ENCODE measurements at places on chromosomes 16 and 17.

- no peak for DNase-seq
Observed at GRCh38 chr16:50555952-50556673, 7.9 kb downstream of the NKD1 start.

- no peak for DNase-seq
Observed at GRCh38 chr16:5166486-5166885, 68.9 kb upstream of the EEF2KMT start.

DNA sequence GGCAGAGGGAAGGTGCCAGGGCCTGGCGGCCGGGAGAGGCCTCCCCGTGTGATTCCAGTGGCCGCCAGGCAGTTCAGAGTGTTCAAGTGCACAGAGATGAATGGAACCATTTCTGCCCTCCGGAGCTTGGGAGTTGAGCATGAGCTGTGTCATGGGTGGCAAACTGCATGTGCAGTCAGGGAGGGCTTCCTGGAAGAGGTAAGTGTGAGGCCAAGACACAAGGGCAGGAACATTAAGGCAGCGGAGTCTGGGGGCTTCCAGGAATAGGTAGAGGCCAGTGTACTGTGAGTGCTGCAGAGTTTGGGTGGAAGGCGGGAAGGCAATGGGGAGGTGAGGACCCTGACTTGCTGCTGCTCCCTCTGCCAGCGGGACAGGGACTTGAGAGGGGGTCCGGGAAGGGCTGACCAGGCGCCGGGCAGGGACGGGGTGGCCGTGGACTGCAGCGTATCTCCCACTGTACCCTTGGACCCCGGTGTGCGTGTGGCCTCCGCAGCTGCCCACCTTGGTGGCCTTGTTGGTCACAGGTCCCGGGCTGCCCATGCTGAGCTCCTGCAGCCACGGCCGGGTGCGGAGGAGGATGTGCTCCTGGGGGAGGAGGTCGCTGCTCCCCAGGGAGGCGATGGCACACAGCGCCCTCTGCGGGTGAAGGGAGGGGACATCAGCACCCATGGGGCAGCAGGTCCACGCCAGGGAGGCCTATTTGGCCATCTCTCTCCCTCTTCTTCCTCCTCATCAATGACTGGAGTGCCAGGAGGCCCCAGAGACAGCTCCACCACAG is 7.5 kb upstream of the CEP131 start:
- DNase-seq, result no peak

GRCh38 chr17:2723505-2723996 is 12.0 kb upstream of the CLUH start:
- no peak for DNase-seq

DNA sequence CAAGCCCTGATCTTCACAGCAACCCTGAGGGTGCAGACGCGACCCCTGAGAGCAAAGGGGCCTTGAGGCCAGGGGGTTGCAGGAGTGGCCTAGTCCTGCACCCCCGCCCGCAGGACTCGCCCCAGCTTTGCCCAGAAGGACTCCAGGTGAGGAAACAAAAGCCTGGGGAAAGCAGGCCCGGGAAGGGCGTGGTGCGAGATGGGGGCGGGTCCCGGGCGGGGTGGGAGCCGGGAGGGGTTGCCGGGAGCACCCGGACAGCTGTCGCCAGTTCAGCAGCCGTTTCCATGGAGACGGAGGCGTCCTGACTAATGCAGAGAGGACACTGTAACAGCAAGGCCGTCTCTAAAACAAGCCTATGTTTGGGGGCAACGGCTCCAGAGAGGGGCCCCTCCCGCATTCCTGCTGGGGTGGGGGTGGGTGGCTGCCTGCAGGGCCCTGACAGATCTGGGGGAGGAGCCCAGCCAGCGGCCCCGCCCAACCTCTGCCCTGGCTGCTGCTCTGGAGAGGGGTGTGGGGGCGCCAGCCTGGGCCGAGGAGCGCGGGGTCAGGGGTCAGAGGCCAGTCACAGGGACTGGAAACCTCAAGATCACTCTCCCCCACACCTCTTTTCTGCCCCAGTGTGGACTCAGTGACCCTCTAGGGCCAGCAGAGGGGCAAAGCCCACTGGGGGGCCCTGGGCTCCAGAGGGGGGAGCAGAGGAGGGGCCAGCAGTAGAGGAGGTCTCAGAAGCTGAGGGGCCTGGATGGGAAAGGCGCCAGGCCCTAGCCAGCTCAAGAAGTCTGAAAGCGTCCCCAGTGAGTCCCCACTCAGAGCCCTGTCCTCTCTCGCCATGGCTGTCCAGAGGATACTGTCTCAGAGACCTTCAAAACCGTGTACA is 3.1 kb upstream of the TPPP3 start:
- peak; percentile 88 for DNase-seq

- DNase-seq, result no peak
Observed at GRCh38 chr16:4064950-4065352, 51.3 kb downstream of the ADCY9 start.

Measured in left forelimb (tissue), 1 donor.